Stimulated activated CD4-positive, alpha-beta T cell treated with anti-CD3 and anti-CD28 coated beads, Interleukin-1b, Interleukin-23, amount 100 ng/mL, for 1 hour (primary cell): ENCODE measurements at places on chromosomes 4 and X.

DNA sequence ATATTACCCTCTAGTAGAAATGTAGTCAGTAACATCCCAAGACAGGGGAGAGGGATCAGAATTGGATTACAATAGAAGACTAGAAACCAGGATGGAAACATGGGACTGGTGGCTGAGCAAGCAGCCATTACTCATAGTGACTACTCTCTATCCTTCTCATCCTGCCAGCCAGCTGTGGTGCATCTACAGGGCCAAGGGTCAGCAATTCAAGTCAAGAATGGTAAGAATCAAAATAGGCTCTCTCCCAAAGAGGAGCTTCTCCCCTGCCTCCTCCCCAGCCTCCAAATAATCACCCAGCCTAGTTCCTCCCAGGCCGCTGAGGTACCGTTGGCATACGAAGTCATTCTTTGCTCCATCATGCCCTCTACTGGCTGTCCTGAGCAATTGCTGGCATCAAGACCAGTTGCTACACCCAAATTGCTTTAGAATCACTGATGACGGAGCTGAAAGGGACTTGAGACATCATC, 19.4 kb downstream of the AWAT2 start:
- peak; percentile 1 for DNase-seq

DNA sequence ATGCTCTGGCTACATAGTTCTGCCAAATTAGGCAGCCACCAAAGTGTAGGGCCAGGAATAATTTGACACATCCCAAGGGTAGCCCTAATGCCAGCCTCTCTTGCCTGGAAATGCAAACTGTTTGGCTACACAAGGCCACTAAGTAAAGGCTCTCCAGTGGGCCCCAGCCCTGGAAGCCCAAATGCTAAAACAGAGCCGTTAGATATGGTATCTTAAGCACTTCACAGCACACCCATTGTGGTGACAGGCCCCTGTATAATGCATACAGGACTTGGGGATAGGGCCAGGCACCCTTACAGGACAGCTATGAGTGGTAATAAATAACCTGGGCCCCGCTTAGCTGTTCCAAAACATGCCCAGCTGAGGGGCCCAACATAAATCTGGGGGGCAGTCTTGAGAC, 623.9 kb downstream of the BCOR start:
- DNase-seq = no peak

GRCh38 chr4:2849267-2850152, 5.9 kb downstream of the ADD1 start:
- DNase-seq = no peak

DNA sequence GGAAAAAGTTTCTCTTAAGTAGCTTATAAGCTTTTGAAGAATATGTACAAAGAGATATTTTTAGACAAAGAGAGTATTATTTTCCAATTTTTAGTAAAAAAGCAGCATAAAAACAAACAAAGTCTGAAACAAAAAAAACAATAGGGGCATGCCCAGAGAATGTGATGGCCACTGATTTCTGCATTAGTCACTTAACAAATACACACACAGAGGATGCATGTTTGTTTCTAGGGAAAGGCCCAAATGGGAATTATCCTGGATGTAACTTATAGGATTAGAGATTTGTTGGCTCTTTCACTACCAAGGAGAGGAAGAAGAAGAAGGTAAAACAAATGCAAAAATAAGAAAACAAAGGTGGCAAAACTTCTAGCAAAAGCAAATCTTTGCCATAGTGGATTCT, 95.9 kb upstream of the SCOC start:
- no peak for DNase-seq

DNA sequence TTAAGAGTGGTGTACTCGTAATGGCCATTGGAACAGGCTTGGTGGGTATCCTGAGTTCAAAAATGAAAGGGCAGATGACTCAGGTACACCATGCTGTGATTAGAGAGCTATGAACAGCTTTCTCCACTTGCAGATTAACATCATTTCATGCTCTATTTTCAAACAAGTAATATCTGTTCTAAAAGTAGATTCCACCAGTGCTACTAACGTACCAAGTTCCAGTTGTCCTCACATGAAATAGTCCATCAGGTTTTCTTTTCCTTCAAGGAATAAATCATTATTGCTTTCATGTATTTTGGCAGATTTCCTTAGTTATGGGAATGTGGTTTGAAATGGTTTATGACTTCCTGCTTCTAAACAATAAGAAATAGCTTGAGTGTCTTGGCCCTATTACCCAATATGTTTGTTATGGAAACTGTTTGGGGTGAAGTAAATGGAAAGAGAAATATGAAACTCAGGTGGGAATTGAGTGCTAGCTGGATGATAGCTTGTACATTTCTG, 49.9 kb downstream of the PCDH7 start:
- DNase-seq = no peak

DNA sequence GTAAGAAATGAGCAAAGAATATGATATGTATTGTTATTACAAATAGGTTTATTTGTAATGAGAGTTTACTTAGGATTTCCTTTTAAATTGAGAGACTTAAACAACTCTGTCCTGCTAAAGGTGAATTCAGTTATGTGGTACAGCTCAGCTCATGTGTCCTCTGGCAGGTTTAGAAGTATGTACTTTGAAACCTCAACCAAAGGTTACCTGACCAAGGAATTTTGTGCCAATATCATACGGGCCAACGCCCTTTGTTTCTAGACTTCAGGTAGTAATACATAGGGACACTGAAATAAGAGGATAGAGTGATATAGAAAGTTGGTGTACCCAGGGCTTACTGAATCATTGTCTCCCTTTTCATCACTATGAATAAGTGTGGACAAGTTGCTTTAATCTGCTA, 25.7 kb downstream of the SLAIN2 start:
- DNase-seq = no peak

DNA sequence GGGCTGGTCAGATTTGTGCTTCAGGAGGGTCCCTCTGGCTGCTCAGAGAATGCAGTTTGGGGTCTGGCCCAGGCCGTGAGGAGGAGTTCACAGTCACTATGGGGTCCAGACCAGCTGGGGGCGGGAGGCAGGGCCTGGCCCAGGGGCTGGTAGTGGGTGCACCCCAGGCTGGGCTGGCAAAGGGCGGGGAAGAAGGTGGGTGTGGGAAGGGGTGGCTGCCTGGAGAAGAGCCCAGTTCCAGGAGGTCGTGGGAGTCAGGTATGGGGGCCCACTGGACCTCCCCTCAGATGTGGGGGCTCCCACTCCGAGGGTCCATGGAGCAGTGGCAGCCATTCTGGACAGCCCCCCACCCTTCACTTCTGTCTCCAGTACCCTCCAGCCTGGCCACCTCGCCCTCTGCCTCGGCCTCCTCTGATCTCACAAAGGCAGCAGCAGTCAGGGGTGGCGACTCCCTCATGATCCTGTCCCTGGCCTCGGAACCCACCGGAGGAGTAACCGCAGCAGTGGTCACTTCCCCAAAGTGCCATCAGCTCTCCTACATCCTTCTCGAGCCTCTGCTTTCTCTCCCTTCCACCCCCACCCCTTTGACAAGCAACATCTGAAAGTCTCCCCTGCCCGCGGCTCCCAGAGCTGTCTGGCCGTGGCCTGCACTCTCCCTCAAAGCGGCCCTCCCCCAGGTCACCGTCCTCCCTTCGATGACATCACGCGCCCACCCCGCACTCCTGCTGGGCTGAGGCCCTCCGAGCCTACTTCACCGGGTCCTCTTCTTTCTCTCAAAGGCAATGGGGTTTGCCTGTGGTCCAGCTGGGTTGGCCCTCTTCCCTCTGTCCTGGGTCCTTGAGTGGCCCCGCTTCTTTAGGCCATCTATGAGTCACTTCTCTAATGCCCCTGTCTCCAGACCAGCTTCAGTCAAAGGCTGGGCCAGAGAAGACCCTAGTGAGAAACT, 1.7 kb upstream of the SLC6A8 start:
- DNase-seq = no peak

GRCh38 chr4:54230484-54231418, 1.7 kb downstream of the PDGFRA start:
- no peak for DNase-seq

DNA sequence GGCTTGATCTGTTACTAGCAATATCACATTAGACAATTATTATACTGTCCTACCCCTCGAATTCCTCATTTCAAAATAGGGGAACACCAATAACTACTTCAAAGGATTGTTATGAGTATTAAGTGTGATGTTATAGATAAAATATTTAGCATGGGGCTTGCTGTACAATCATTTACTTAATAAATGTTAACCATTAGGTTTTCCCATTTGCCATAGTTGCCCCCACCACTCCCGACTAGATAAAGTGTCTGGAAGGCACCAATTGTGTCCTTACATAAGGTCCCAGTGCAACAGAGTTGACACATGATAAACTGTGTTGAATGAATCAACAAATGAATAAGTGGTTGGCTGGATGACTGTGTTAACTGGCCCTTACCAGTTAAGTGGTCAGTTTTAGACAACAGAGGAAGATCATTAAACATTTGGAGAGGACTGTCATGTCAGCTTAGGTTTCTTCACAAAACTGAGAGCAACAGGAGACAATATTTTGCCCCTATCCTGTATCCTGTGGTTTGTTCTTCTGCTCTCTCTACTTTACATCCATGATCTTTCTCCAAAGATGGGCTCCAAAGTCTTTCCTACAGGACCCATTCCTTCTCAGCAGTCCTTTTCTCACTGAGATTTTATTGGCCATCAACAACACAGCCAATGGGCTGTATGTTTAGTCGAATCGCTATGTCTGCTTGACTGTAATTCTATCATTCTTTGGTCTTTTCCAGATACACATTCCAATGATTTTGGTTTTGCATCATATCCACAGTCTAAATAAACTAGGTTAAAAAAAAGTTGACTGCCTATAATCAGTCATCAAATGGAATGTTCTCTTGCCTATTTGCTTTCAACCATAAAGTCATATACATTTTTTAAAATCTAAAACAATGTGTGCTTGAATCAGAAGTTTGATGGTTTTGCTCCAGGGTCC, 74.4 kb downstream of the RNF150 start:
- DNase-seq = no peak

- no peak for DNase-seq
These were observed 885 bp downstream of the CCDC110 start for GRCh38 chr4:185470501-185471195.

GRCh38 chr4:81454948-81455347, 16.8 kb downstream of the RASGEF1B start:
- DNase-seq = no peak

GRCh38 chrX:17443556-17443955, 68.6 kb downstream of the NHS start:
- no peak for DNase-seq

- DNase-seq = no peak
These were observed 187.3 kb upstream of the PACRGL start for GRCh38 chr4:20512985-20513384.

- no peak for DNase-seq
These were observed 54.4 kb downstream of the PALLD start for GRCh38 chr4:168551211-168551610.

- DNase-seq = no peak
These were observed 102.3 kb upstream of the GRIA3 start for GRCh38 chrX:123081776-123082175.

GRCh38 chrX:20284992-20285391, 18.3 kb upstream of the RPS6KA3 start:
- no peak for DNase-seq

GRCh38 chrX:145910017-145910416, 92.4 kb downstream of the SLITRK2 start:
- no peak for DNase-seq

GRCh38 chrX:29225670-29226069, 638.4 kb downstream of the IL1RAPL1 start:
- no peak for DNase-seq

- no peak for DNase-seq
These were observed 13.3 kb upstream of the PITX2 start for GRCh38 chr4:110636171-110636679.

- DNase-seq = peak; percentile 24
These were observed 752 bp downstream of the SEPTIN11 start for GRCh38 chr4:76950052-76950955.

DNA sequence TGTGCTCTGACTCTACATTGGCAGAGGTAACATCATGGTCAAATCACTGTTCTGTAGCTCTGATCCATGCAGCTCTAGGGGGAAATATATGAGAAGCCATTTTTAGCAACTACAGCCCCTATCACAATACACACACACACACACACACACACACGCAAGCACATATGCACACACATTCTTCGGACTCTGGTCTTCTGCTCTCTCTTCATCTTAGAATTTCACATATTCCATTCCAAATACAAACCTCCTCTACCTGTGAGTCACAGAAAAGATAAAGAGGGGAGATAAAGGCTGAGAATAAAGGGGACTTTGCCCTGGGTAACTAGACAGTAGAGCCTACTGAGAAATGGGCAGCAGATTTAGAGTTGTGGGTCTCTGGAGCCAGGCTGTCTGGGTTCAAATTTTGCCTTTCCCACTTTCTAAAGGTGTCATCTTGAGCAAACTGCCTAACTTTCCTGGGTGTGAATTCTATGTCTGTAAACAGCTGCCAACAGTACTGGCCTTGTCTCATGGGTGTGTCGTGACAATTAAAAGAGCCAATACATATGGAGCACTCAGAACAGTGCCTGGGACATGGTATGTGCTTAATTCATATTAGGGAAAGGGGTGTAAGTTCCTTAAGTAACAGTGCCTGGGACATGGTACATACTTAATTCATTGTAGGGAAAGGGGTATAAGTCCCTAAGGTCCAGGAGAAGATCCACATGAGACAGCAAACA, 11.6 kb upstream of the RASL11B start:
- no peak for DNase-seq

GRCh38 chr4:117984366-117984680, 50.0 kb upstream of the NDST3 start:
- no peak for DNase-seq

- DNase-seq = no peak
These were observed 725.7 kb upstream of the TENM3 start for GRCh38 chr4:181517491-181517890.

- no peak for DNase-seq
These were observed 18.4 kb upstream of the ZNF41 start for GRCh38 chrX:47501226-47502074.

- no peak for DNase-seq
These were observed 64.0 kb downstream of the CCNG2 start for GRCh38 chr4:77220828-77221613.

DNA sequence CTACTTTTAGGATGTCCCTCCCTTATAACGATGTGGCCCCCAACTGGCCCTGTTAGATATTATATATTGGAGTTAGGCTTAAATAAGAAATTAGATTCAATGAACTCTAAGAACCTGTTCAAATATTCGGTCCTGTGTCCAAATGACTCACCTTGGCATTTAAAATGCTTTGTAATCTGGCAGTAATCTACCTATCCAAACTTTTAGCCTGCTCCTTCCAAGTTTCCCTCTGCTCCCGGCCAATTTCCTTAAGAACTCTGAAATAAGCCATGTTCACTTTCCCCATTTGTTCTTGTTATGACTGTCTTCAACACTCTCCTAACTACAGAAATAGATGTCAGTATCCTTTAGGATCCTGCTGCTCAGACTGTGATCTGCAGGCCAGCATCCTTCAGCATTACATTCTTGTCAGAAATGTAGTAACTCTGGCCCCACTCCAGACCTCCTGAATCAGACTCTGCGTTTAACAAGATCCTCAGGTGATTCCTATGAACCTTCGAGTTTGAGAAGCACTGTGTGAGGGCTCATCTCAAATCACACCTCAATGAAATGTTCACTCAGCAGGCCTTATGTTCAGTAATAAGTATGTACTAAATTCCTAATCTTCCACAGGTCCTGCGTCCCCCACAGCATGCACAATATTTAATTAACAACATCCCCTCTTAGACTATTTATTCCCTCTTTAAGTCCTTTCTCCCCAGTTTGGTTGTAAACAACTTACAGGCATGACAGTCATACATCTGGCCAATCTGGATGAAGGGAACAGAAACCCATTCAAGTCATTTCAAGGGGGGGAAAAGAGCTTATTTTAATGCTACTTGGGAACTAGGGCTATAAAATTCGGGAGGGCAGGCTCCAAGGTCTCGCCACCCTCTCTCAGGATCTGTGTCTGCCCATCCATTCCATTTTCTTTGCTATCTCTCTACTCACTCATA, 3.0 kb downstream of the ATP8A1 start:
- no peak for DNase-seq
